ENCODE measurements at places on chromosomes 2 and 18.

DNA sequence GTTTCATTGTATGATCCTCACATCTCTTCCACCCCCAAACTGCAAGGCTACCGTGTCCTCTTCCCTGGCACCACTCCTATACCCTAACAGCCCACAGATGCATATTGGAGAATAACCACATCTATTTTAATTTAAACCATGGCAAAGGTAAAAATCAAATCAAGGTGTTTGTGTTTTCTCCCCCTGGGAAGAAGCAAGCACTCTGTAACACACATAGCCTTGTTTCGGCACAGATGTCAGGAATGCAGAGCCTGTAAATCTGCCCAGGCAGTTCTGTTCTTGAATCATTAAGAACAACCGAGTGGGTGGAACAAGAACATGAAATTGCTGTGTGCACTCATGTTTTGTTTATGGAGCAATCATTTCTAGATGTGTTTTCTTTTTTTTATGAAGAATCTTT lies 6.8 kb upstream of the COX7A2L start:
- no peak for DNase-seq

DNA sequence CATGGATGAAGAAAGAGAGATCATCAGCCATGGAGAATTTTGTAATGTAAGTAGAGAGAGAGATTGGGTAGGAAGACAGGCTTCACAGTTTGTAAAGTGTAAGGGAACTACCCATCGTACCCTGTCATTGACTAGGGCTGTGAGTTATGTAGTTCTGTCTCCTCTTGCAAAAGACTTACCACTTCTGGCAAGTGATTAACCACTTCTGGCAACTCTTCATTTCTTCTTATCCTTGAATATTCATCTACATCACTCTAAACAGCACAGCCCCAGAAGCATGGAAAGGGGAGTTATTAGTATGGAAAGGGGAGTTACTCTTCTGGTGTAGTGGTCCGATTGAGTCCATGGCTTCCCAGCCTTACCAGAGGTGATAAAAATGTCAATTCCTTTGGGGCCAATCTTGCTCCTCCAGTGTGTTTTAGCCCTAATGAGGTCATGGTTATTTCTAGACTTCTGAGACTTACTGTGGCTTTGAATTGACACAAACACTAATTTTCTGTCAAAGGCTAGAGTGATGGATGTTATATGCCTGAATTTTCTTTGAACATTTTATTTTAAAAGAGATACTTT lies 52.0 kb downstream of the STAT1 start:
- DNase-seq = no peak

GRCh38 chr2:235567842-235568241 lies 74.0 kb downstream of the AGAP1 start:
- no peak for DNase-seq

DNA sequence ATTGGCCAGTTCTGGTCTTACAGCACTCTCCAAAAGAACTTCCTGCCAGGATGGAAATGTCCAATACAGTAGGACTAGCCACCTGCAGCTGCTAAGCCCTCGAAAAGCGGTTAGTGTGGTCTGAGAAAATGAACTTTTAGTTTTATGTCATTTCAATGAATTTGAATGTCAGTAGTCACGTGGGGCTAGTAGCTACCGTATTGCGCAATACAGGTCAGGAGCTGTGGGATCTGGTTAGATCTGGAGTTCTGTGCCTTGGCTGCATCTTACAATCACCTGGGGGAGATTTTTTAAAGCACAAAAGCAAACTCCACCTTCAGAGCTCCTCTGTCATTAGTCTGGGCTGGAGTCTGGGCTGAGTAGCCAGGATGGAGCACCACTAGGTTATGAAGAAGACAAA lies 35.9 kb downstream of the C1QL2 start:
- DNase-seq = no peak

- no peak for DNase-seq
Measured at GRCh38 chr18:35022426-35023001, 18.7 kb upstream of the MAPRE2 start.

GRCh38 chr18:59672235-59672711 lies 24.9 kb downstream of the CCBE1 start:
- no peak for DNase-seq

DNA sequence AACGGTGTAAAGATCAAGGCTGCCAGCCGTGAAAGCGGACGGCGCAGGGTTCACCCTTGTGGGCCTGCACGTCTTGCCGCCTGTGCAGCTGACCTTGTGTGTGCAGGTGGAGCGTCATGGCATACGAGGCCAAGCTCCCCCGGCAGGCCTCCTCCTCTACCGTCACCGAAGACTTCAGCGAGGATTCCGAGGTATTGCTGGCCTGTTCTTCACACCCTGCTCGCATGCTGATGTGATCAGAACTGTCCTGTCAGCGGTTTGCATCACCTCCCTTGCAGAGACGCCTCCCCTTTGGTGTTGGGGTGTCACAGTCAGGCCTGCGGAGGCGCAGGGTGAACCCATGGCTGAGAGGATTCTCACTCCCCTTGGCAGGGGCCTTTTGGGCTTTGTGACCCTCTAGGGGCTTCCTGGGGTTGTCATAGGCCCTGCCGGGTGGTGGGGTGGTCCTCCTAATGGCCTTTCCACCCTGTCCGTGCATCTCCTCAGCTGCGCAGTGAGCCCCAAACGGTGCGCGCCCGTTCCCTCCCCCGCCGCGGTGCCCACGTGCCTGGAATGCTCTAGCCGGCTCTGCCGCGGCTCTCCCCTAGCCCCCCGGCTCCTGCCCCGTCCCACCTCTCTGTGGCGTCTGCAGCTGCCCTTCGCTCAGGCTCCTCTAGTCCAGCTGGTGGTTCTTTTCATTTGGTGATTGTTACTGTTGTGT lies 92.5 kb downstream of the DGKD start:
- DNase-seq = no peak

DNA sequence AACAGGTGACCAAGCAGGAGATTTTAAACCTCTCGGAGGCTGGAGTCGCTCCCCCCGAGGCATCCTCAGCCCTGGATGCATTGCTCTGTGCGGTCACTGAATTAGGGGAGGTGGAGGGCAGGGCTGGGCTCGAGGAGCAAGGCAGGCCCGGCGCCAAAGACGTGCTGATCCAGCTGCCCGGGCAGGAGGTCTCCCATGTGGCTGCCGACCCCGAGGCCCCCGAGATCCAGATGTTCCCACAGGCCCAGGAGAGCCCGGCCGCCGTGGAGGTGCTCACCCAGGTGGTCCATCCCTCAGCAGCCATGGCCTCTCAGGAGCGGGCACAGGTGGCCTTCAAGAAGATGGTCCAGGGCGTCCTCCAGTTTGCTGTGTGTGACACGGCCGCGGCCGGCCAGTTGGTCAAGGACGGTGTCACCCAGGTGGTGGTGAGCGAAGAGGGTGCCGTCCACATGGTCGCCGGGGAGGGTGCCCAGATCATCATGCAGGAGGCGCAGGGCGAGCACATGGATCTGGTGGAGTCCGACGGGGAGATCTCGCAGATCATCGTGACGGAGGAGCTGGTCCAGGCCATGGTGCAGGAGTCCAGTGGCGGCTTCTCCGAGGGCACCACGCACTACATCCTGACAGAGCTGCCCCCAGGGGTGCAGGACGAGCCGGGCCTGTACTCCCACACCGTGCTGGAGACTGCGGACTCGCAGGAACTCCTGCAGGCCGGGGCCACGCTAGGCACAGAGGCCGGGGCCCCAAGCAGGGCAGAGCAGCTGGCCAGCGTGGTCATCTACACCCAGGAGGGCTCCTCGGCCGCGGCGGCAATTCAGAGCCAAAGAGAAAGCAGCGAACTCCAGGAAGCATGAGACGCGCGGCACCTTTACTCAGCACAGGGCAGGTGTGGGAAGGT lies 145.1 kb downstream of the PTGR3 start:
- DNase-seq = no peak

DNA sequence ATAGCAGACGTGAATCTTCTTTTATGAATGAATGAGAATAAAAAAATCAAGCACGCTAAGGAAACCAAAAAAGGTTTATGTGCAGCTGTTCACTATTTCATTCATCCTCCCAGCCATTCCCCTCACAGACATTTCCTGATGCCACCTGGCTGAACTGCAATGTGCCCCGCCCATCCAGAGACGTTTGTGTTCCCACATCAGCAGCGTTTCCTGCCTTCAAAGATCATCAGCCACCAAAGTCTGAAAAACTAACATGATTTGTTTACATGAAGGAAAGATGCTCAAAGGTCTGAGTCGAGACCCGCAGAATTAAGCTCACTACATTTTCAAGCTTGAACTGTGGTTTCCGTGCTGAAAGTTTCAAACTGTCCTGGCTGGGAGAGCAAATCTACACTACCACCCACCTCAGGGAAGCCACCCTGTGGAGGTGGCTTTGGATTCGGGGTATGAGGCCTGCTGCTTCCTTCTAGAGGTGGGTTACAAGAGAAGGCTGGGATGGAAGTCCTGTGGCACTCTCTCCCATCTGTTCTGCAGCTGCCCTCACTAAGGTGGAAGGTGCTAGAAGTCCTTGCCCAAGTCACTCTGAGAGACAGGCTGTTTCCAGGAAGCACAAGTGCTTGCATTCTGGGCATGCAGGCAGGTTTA lies 201.3 kb upstream of the OSR1 start:
- DNase-seq = no peak

DNA sequence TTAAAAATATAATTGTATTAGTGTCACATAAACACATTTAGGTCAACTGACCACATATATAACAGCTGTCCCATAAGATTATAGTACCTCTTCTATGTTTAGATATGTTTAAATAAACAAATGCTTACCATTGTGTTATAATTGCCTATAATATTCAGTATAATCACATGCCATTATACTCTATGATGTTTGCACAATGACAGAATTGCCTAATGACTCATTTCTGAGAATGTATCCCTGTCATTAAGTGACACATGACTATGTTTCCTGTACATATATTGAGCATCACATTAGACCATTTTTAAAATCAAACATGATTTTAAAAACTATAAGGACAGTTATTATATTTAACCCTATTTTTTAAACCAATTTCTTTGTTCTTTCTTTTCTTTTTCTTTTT lies 89.8 kb downstream of the HS6ST1 start:
- DNase-seq = no peak
